ENCODE measurements at places on chromosomes 16 and 17. TPM values are rescaled to one million over a fixed set of nuclear protein-coding genes. Genes with fewer than 3 reads are reported as not detected.
A peak's percentile ranks its signal among the peaks of the same experiment; 100 is the strongest.

DNA sequence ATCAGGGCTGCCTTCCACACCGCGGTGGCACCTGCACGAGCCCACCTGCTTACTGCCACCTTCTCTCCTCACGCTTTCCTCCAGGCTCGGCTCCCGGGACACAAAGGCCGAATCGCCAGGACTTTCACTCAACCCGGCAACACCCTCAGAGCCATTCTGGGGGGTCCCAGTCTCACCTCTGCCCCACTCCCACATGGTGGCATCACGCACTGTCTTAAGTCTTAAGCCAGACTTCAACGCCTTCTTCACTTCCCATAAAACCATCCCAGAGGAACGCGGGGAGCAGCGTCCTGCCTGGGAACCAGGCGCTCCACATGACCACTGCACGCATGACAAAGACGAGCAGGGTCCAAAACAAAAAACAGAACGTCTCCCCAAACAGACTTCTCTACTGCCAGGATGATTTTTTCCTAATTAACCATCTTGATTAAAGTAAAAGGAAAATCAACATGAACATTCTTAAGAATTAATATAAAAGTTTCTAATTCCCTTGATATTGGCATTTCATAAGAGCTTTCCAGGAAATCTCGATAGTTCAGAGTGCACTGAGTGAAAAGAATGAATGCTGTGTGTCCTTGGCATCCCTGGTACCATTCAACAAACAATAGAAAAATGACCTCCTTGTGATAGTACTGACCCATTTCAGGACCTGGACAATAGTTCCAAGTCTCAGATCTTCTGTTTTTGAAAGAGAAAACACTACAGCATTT, 2.6 kb downstream of the CANT1 start:
- DNase-seq, result no peak

DNA sequence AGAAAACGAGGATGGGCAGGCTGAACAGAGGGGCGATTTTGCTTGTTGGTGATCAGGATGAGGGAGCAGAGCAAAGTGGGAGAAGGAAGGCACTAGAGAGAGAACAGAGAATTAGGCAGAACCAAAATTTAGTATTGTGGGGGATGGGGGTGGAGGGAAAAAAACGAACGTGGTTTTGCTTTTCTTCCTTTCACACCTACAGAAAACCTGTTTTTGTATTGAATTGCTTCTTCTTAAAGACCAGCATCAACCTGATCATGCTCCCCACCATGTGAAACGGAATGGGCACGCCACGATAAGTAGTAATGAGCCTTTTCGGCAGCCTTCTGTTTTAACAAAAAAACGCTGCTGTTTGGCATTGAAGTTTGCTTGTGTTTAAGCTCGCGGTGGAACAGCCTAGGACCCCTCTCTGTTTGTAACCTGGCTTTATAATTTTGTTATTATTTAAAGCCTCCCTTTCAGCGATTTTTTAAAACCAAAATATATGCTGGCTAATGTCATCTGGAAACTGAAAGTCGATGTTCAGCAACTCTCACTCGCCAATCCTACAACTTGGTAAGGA, 36.8 kb downstream of the ERCC4 start:
- DNase-seq, result no peak

DNA sequence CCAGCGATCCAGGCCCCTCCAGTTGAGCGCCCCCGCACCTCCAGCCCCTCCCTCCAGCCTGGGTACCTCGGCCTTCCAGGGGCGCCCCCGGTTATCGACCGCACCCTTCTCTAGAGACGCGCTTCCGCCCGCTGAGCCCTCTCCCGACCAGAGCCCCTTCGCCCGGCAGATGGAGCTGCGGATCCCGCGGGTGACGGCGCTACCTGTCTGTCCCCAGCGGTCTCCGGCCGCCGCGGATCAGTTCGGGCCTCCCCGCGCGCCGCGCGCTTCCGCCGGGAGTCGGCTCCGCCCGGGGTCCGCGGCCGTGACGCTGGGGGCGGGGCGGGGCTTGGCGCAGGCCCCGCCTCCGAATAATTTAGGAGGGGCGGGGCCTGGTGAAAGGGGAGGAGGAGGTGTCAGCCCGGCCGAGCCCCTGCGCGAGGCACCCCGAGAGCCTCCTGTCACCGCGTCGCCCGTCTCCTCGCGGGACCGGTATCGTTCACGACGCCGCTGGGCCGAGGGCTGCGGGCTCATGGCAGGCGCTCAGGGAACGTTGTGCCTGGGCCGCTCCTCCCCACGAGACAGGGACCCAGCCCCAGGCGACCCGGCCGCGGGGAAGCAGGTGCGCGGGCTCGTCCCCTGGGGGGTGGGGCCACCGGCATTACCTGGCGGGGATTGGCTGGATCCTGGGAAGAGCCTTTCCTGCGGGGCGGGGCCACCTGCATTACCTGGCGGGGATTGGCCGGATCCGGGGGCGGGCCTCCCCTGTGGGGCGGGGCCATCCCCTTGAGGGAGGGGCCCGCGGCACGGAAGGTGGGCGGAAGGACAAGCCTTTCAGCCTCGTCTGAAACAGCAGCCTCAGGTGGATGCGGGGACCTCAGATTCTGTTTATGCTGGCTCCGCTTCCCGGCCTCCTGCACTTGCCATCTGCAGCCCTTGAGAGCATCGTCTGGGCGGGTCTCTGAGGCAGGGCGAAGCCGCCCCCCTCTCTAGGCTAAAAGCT, at the start of gene SPATA2L:
Gene SPATA2L, minus strand, starts transcription at position 281 of the 982 bp plus-strand sequence. CDS start 473 bp downstream, outside the sequence.
- peak; percentile 97 for DNase-seq

- DNase-seq, result no peak
Measured at GRCh38 chr16:71259086-71259485, 28.6 kb upstream of the HYDIN start.

DNA sequence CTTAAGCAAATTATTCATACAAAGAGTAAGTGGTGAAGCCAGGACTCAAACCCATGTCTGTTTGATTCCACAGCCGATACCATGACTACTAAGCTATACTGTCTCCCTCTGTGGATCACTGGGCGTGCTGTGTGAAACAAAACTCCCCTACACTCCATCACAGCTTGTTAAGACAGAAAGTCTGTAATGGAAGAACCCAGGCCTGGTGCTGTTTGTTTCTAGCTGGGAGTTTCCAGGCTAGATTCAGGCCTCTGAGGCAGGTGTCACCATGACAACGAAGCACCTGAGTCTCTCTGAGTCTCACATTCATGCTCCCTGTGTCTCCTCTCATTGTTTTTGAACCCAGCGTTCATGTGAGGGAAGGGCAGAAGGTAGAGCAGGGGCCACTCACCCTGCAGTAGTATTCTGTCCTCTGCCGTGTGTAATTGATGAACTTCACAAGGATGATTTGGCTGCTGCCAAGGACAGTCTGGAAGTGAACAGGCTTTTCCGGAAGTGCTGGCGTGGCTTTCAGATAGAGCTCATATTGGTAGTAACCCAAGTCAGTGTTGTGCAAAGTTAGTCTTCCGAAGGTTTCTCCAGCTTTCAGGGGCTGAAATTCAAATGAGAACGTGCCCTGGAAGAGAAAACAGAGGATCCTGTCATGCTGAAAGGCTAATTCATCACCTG, 8.6 kb upstream of the VAC14 start:
- no peak for DNase-seq

DNA sequence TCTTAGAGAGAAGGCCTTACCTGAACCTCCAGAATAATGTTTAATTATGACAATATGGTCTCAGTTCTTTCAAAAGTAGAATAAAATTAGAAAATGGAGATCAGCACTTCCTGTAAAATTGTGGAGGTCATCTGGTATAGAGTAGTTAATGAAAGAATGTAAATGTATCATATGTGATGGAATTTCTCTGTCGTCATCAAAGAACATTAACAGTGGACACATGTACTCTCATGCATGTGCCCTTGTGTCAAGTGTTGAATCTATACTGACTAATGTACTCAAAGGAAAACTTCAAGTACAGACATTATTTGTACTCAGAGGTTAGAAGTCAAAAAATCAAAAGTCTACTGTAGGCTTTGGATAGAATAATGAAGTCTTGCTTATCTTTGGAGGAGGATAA, 129.2 kb upstream of the MYOCD start:
- DNase-seq, result no peak

- no peak for DNase-seq
Measured at GRCh38 chr16:26599785-26600104, 467.0 kb upstream of the C16orf82 start.

- DNase-seq, result no peak
Measured at GRCh38 chr16:89593841-89594240, 18.3 kb downstream of the CPNE7 start.

DNA sequence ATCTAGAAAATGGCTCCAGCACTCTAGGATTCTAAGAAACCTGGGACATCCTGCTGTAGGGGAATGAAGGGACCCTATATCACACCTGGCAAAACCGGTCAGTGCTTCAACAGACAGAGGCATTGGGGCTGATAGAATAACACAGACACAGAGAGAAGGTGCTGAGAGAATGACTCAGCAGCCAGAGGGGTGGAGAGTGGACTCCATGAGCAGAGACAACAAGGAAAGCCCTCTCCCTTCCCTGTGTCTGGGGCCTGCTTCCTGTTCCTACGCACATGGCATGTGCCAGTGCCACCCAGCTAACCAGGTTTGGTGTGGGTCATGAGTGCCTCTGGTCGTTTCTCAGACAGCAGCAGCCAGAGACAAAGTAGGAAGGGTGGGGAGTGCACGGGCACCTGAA, 140.3 kb downstream of the CCT6B start:
- DNase-seq, result no peak

DNA sequence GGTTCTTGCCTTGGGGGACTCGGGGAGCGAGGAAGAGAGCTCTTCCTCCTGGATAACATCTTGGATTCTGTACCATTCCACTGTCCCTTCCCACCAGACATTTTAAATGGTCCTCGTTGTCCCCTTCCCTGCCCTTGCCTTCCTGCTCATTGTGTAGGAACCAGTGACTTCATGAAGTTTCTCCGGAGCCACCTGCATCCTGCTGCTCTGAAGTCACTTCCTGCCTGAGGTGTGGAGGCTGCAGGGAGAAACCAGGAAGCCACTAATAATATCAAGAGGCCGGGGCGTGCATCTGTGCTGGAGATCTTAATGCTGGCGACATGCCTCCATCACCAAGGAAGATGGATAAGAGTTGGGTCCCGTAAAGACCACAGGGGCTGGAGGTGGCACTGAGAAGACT, 6.2 kb upstream of the SLC16A13 start:
- DNase-seq, result no peak

- DNase-seq, result no peak
Measured at GRCh38 chr17:17377071-17377967, 74.1 kb downstream of the NT5M start.

GRCh38 chr17:8148560-8148959, 3.6 kb downstream of the PER1 start:
- DNase-seq, result no peak

DNA sequence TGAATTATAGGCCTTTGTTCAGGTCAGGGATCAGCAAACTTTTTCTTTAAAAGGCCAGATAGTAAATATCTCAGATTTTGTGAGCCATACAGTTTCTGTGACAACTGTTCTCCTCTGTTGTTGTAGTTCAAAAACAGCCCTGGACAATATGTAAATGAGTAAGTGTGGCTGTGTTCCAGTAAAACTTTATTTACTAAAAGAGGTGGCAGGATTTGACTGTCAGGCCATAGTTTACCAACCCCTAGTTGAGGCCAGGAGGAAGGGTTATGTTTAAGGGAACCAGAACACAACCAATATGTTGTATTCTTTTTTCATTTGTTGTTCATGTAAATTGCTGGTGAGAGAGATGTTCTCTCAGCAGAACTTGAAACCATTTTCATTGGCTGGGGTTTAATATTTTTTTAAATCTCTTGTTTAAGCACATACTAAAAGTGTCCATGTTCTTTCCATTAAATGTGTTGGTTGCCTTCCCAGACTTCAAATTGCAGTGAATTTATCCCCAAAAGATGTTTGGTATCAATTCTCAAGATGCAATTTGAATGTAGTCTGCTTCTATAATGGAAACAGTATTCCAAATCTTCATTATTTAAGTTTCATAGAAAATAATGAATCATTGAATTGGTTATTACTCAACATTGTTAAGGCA, 260.3 kb downstream of the FTO start:
- DNase-seq, result no peak

DNA sequence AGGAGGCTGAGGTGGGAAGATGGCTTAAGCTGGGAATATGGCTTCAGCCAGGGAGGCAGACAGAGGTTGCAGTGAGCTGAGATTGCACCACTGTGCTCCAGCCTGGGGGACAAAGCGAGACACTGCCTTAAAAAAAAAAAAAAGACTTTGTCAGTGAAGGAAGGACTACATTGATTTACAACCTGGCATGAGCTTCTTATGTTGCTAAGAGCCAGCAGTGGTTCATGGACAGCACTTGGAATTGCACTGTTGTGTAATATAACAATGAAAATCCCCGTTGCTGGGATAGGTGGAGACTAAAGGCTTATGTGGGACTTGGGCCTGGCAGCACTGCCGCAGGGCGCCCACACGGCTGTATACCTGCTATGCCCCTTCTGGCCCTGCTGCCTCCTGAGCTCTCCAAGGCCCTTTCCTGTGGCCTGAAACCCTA, 14.1 kb upstream of the SLC16A5 start:
- no peak for DNase-seq

- DNase-seq, result no peak
Measured at GRCh38 chr17:31339906-31340661, 18.7 kb upstream of the EVI2A start.

DNA sequence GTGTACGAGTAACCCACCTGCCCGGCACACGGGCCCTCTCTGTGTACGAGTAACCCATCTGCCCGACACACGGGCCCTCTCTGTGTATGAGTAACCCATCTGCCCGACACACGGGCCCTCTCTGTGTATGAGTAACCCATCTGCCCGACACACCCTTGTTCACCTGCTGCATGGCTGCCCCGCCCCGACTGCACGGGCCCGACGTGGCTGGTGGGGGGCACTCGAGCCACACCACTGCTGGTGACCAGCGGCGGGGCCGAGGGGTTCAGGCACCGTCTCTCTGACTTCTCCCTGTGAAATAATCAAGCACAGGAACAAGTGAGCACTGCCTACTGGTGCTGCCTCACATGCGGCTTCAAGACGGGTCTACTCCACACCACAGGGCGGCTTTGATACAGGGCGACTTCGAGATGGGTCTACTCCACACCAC, 22.1 kb downstream of the MAP1LC3B start:
- no peak for DNase-seq

DNA sequence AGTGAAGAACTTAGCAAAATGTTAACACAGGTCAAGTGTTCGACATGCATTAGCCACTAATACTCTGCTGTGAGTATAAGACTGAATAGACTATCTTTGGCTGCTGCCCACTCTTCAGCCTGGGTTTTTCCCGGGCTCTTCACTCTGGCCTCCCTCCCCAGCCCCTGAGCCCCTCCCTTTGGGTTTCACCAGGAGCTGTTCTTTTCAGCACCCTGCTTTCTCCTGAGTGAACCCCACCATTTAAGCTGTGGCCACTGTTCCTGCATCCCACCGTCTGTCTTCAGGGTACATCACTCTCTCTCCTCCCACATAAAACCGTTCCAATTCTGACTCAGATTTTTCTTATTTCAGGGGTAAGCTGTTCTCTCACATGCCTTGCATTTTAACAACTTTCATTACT, 92.0 kb upstream of the ASIC2 start:
- DNase-seq, result no peak

GRCh38 chr16:67758966-67759365, 39.9 kb upstream of the GFOD2 start:
- no peak for DNase-seq

Gene TMEM238L
- not detected for total RNA-seq

Gene GUCY2D
- not detected for total RNA-seq

Gene CDH1
- total RNA-seq, result 107 TPM

Gene IKZF3
- 0.99 TPM for total RNA-seq

Gene CHST4
- total RNA-seq, result 23.4 TPM

Gene SPHK1
- 46.5 TPM for total RNA-seq

Gene SOCS1
- total RNA-seq, result 1.0 TPM

Gene KRT33A
- not detected for total RNA-seq

Gene RASD1
- 17.6 TPM for total RNA-seq

Gene CCDC200
- total RNA-seq, result not detected

Gene MT4
- total RNA-seq, result not detected

Gene ZNF23
- total RNA-seq, result 4.4 TPM

All from body of pancreas (tissue), 4 donors.